Stimulated activated CD8-positive, alpha-beta memory T cell treated with anti-CD3 and anti-CD28 coated beads, Interleukin-2, amount 100 ng/mL, for 1 hour (primary cell): ENCODE measurements at places on chromosomes 7 and 10.

DNA sequence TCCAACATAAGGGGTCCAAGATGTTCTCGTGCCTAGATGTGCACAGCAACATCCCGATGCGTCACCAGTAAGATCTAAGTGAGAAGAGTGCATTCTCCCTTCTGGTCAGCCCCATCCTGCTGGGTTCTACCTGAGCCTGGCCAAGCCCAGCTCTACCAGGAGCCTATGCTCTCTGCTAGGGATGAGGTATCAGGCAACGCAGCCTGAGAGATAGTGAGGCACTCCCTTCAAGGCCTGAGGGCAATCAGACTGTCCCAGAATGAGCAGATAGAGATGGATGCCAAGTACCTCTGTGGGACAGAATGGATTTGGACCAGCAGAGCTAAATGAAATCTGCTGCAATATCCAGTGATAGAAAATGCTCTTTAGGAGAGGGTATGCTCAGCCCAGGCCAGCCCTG lies 26.7 kb downstream of the DDC start:
- DNase-seq = no peak

GRCh38 chr7:7563813-7564212 lies 2.9 kb upstream of the MIOS start:
- no peak for DNase-seq

- DNase-seq = no peak
Observed at GRCh38 chr10:118823256-118823907, 68.6 kb upstream of the CACUL1 start.

GRCh38 chr7:131031099-131031868 lies 296.4 kb upstream of the MKLN1 start:
- DNase-seq = no peak

DNA sequence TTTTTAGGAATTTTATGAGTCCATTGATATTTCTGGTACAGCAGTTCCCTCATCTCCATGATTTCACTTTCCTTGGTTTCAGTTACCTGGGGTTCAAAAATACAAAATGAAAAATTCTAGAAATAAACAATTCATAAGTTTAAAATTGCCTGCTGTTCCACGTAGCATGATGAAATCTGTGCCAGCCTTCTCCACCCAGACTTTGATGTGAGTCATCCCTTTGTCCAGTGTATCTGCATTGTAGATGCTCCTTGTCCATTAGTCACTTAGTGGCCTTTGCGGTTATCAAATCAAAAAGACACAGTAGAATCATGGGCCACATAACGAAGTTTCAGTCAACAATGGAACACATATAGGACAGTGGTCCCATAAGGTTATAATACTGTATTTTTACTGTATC lies 286.9 kb downstream of the PTEN start:
- DNase-seq = no peak

GRCh38 chr10:104307576-104308438 lies 30.5 kb downstream of the ITPRIP start:
- no peak for DNase-seq

GRCh38 chr10:69153227-69153626 lies 26.8 kb upstream of the SUPV3L1 start:
- no peak for DNase-seq

- no peak for DNase-seq
Observed at GRCh38 chr7:156614434-156615264, 25.9 kb upstream of the RNF32 start.

GRCh38 chr7:11552676-11553296 lies 279.2 kb downstream of the THSD7A start:
- DNase-seq = no peak

DNA sequence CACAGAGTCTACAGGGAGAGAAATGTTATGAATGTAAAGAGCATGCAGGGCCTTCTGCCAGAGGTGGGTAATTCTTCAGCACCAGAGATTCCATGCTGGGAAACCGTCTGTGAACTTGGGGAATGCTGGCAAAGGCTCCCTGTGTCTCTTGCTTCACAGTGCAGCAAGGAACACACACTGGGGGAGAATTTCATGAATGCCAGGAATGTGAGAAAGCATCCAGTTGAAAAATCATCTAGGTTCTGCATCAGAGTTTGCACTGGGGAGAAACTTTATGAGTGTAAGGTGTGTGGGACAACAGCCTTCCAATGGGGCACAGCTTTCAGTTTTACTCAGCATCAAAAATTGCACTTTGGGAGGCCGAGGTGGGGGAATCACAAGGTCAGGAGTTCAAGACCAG lies 224.3 kb upstream of the IGFBP3 start:
- DNase-seq = no peak

GRCh38 chr10:61456095-61456789 lies 3.1 kb upstream of the TMEM26 start:
- no peak for DNase-seq

- DNase-seq = no peak
Observed at GRCh38 chr7:986766-987751, 4.1 kb downstream of the CYP2W1 start.

DNA sequence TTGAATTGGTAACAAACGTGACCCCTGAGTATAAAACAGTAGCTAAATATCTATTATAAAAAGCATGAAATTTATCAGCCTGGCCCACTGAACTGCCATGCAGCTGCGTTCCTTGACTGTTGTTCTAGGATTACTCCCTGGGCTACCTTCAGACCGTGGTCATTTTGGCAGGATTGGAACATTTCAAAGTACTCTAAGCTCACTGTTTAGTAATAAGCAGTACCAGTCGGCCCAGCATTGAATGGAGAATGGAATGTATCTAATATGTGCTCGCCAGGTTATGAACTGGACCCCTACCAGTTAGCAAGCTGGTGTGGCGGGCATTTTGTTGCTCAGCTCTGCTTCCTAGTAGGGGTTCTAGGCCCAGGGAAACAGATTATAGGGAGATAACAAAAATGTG lies 112.2 kb downstream of the SEMA3C start:
- no peak for DNase-seq

DNA sequence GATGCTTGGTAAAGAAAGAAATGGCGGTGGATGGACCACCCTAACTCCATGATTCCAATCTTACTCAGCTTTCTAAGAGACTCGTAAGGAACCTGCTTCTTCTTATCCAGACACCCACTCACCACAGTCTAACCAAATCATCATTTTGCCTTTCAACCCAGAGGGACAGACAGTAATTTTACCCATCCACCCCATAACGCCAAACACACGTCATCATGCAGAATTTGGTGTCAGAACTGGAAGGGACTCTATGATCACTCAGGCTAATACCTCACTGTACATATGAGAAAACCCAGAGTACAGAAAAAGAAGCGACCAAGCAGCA lies 388 bp downstream of the ECD start:
- DNase-seq = no peak

DNA sequence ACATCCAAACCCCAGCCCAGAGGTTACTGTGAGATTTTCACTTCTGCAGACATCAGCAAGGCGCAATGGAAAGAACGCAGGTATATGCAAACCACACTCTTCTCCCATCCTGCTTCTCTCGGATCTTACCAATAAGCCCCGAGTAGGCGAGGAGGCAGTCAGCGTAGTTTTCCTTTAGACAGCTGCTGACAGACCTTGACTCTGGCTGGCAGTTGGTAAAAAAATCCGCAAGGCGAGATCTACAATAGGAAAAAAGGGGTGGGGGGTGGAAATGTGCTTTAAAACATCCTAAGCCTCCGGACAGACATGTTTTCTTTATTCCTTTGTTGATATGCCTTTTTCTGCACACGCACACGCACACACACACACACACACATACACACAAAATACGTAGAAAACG lies 176.5 kb downstream of the GFRA1 start:
- no peak for DNase-seq
